ENCODE measurements at places on chromosomes 6 and 20. TPM values are rescaled to one million over a fixed set of nuclear protein-coding genes. Genes with fewer than 3 reads are reported as not detected.

DNA sequence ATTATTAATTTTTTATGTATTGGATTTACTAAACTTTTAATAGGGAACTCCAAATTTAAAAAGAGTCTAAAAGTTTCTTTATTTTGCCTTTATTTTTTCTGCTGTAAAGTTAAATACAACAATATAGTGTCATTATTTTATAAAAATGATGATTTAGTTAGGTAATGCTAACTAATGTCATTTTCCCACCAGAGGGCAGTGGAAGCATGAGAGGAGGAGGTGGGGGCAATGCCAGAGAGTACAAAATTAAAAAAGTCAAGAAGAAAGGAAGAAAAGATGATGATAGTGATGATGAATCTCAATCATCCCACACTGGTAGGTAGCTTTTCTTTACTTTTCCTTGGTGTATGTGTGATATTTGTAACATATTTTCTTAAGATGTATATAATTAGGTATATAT, 20.2 kb upstream of the FHL5 start:
- H3K36me3 ChIP-seq, result peaks cover 6% of the 10 kb centered on the region
- H3K4me3 ChIP-seq, result no peak overlapping the region
- H3K4me1 ChIP-seq, result no peaks in the 10 kb centered on the region

GRCh38 chr20:54692168-54692887, 216.9 kb downstream of the DOK5 start:
- H3K36me3 ChIP-seq, result no peaks in the 10 kb centered on the region
- no peaks in the 10 kb centered on the region for H3K27me3 ChIP-seq
- H3K27ac ChIP-seq, result no peak overlapping the region
- no peak overlapping the region for H3K4me3 ChIP-seq

- H3K36me3 ChIP-seq, result no peaks in the 10 kb centered on the region
- H3K27me3 ChIP-seq, result no peaks in the 10 kb centered on the region
Observed at GRCh38 chr20:62241506-62241905, 3.2 kb downstream of the OSBPL2 start.

The POM121L2 gene
- 0.13 TPM for total RNA-seq

DNA sequence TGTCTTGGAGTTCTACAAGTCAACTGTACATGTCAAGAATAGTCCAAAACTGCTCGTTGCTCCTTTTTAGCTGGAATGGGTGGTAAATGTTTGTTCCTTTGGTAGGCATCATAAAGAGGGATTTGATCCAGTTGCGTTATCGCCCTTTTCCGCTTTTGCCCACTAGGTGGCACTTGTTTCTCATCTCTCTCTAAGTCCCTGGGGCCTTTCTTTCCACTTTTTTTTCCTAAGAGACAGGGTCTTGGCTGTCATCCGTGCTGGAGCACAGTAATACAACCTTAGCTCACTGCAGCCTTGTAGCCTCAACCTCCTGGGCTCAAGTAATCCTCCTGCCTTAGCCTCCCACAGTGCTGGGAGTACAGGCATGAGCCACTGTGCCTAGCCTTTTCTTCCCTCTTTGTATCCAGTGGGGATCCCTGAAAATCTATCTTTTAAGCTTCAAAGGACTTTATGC, 20.7 kb downstream of the GTPBP2 start:
- H3K27ac ChIP-seq, result no peak overlapping the region
- no peak overlapping the region for H3K4me3 ChIP-seq
- no peaks in the 10 kb centered on the region for H3K4me1 ChIP-seq
- H3K36me3 ChIP-seq, result peaks cover 4% of the 10 kb centered on the region

DNA sequence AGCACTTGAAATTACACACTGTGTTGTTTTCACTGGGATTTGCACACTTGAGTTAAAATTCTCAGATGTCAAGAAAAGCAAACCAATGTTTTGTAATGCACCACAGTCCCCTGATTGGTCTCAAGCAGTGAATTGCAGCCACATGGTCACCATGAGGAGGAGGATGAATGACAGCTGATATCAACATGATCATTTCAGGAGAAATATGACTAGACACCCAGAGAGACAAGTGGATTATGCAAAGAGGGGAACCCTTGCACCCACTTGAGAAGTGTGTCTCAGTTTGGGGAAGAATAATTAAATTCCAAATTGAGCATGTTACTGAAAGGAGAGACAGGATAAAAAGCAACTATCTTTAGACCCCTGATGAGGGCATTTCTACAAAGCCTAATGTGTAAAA, 69.3 kb downstream of the UST start:
- no peaks in the 10 kb centered on the region for H3K27me3 ChIP-seq
- H3K4me1 ChIP-seq, result no peaks in the 10 kb centered on the region
- H3K27ac ChIP-seq, result no peak overlapping the region
- no peaks in the 10 kb centered on the region for H3K36me3 ChIP-seq
- DNase-seq, result no peak

The TINAG gene
- total RNA-seq, result 45.2 TPM

The EBF4 gene
- total RNA-seq, result 7.5 TPM
